ENCODE measurements at places on chromosomes 5 and 9.

- no peak for DNase-seq
These were observed 282.9 kb downstream of the ARHGEF28 start for GRCh38 chr5:73908846-73909245.

DNA sequence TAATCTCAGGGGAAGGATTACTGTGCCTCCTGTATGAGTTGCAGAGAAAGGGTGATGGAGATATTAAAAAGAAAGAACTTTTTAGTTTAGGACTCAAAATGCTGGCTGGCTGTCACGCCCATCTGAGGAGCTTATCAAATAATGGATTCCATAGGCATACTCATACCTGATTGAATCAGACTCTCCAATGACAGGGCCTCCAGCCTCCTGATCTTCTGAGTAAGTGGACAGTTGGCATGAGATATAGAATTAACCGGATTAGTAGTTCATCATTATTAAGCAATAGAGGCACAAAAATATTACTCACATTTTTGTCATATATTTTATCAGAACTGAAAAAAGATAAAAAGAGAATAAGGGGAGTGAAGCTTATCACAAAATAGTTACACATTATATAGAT lies 157.0 kb upstream of the RASA1 start:
- DNase-seq, result no peak

GRCh38 chr5:96220610-96221390 lies 212.2 kb downstream of the PCSK1 start:
- DNase-seq, result no peak

DNA sequence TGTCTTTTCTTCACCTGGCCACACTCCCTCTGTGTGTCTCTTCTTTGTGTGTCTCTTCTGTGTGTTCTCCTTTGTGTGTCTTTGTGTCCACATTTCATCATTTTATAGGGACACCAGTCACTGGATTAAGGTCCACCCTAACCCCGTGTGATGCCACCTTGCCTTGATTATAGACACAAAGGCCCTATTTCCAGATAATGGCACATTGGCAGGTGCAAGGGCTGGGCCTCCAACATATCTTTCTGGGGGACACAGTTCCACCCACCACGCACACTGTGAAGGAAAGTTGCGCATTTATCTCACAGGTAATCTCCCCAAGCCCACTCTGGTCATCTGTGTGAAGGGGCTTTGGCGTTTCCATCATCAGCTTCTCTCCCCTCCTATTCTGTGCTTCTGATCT lies 334.6 kb upstream of the IRX1 start:
- DNase-seq, result no peak

- DNase-seq, result no peak
These were observed 556.3 kb upstream of the KLF4 start for GRCh38 chr9:108045851-108046250.

GRCh38 chr5:110840347-110840960 lies 101.6 kb downstream of the SLC25A46 start:
- DNase-seq, result no peak
